ENCODE measurements at places on chromosomes 2 and 18. TPM values are rescaled to one million over a fixed set of nuclear protein-coding genes. Genes with fewer than 3 reads are reported as not detected.

DNA sequence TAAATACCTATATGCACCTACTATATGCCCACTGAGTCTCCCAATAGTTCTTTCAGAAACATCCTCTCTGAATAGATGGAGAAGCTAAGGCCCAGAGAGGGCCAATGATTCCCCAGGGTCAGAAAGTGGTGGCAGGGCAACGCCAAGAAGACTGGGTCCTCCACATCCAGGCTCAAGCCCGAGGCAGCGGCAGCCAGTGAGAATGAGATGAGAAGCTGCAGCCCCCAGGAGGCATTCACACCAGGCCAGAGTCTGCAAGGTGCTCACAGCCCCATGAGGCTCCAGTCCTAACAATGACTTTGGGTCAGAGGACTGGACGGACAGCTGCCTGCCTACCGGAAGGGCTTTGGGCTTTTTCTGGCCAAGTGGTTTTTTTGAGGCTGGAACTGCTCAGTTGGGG, 3.5 kb downstream of the TEX261 start:
- no peak for DNase-seq

DNA sequence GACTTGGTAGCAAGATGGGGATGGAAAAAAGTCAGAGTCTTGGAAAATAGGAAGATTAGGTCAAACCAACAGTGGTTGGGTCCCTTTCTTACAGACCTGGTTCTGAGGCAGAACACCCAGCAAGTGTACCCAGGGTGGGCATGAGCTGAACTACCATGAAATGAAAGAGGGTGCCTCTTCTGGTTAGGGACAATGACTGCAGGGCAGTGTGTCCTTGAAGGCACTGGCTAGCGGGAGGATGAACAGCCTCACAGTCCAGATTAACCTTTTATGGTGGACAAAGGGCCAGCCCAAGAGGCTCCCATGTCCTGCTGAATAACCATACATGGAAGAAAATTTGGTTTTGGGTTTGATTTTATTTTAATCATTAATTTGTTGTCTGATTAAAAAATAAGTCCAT, 61.8 kb upstream of the CCDC85A start:
- DNase-seq: no peak

GRCh38 chr18:73462092-73462491, 594.3 kb upstream of the NETO1 start:
- DNase-seq: no peak

DNA sequence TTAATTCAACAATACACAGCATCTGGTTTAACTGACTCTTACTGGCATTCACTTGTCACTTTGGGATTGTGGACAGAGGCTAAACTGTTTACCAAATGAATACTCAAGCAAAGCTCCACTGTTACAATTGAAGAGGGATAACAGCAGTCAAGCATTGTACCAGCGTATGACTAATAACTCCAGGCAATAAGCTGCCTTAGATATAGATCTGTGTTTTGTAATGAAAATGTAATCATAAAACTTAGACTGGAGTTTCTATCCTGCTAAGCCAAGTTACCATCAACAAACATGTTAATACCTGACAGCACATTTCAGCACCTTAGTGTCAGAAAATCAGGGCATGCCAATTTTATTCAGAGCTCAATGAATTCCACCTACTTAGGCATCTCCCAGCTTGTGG, 889.5 kb downstream of the EPHA4 start:
- DNase-seq: no peak

- no peak for DNase-seq
These were observed 9.0 kb upstream of the CIB4 start for GRCh38 chr2:26649992-26650712.

GRCh38 chr2:65528241-65528574, 95.8 kb upstream of the SPRED2 start:
- no peak for DNase-seq

DNA sequence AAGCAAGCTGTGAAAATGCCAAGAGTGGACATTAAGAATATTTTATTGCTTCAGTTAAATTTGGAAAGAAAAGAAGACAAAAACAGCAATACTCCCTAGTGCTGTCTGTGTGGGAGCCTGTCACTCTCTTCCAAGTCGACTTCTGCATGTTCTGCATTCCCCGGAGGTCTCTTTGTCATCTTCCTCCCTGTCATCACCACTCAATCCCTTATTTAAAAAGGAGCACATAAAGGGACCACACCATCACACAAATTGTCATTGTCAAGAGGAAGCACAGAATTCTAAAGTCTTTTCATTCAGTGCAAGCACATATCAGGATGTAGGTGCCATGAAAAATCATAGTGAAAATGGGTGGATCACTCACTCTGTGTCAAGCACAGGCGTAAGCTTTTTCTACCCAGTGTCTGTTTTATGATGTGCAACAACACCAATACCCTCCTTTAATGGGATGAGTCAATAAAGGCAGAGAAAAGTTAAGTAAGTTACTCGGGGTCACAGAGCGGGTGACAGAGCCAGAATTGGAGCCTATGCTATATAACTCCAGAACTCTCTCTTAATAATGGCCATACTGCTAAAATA, 222.4 kb upstream of the HNMT start:
- DNase-seq: no peak

- DNase-seq: peak; percentile 81
These were observed 133.5 kb downstream of the FAM124B start for GRCh38 chr2:224268441-224268840.

DNA sequence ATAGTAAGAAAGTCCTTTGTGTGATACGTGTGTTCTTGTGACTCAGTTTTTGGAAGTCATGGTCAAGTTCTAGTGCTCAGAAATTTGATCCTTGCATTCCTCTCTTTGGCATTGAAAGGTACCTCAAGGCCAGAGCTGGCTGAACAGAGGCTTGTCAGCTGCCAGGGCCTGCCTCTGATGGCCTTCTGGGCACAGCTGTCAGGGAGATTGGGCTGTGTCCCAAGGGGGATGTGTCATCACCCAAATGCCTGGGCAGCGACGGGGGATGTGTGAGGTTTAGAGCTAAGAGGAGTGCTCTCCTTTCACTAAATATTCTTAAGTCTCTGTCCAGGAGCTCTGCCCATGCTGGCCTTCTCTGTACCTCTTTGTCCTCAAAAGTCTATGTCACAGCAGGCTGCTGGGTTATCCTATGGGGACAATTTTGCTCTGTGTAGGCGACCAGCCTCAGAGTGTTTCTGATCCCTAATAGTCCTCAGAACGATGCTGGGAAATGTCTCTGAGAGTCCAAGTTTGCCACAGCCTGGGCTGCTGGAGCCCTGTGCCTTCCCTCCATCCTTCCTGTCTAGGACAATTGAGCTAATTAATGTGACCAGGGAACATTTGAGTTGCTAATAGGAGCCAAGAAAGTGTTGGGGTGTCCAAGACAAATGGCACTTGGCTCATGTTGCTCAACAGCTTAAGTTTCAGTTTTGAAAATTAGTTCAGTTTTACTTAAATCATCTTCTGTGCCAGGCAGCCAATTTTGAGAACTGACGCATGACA, 115.4 kb upstream of the ZNF521 start:
- DNase-seq: no peak

Gene LOXHD1
- not detected for total RNA-seq

Gene NCKAP5
- total RNA-seq: 3.4 TPM

Gene DNAJC5G
- not detected for total RNA-seq

Gene TTR
- total RNA-seq: not detected

Gene RFTN2
- not detected for total RNA-seq

Data from Caki2 (cell line).